ENCODE measurements at places on chromosomes 6 and 20.

DNA sequence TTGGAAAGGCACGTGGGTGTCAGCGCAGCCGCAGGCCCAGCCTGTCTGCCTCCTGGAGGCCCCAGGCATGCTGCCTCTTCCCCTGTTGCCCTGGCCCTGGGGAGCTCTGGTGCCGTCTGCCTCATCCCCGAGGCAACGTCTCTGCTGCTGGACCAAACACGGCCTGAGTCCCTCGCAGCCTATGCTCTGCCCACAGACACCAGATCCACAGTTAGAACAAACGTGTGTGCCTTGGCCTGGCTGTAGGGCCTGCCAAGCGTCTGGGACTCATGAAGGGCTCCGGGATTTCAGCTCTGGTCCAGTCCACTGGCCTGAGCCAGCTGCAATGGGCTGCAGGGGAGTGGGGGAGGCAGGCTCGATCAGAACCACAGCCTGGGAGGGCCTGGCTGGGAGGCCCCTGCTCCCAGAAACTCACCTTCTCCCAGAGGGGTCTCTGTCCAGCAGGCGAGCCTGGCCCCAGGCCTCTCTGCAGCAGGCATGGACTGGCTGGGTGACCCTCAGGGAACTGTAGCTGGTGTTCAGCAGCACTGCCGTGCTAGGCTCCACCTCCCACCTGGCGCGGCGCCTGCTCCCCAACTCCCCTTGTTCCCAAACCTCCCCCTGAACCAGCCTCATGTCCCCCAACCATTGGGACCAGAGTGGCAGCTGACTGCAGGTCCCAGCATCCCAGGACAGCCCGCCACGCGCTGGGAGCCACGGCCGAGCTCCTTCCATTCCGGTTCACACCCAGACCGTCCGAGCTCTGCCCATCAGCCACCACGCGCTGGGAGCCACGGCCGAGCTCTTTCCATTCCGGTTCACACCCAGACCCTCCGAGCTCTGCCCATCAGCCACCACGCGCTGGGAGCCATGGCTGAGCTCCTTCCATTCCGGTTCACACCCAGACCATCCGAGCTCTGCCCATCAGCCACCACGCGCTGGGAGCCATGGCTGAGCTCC, 197.0 kb downstream of the DLL1 start:
- DNase-seq = no peak

- no peak for DNase-seq
These were observed 740.8 kb downstream of the PHF3 start for GRCh38 chr6:64376394-64376793.

DNA sequence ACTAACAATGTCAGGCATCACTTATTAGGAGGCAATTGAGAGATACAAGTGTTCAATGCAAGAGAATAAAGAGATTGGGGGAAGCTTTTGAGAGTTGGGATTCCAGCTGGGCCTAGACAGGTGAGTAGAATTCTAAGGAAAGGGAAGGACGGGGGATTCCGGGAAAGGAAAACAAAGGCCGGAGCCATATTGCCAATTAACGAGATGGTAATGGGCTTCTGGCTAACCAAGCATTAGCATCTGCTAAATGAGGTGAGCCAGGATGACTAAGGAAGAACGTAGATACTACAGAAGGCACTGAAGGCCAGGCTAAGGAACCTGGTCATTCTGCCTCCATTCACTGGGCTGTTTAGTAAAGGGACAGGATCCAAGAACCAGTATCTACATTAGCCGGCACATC, 10.5 kb downstream of the FYN start:
- DNase-seq = no peak

DNA sequence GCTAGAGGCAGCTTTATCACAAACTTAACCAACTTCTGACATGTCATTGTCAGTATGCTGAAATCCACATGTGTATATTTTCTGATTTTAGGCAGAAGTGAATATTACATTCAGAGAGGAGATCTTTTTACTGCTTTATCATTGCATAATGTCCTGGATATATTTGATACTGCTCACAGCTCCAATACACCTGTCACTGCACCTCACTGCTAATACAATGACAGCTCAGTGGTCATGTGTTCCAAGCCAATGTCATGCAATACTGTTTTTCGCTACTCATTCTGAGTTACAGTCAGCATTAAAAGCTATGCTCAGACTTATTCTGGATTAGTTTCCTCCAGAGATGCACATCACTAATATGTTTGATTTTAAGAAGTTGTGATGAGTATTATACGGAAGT, 1604.6 kb downstream of the HACE1 start:
- no peak for DNase-seq

GRCh38 chr6:1028723-1029122, 283.2 kb upstream of the FOXQ1 start:
- no peak for DNase-seq

DNA sequence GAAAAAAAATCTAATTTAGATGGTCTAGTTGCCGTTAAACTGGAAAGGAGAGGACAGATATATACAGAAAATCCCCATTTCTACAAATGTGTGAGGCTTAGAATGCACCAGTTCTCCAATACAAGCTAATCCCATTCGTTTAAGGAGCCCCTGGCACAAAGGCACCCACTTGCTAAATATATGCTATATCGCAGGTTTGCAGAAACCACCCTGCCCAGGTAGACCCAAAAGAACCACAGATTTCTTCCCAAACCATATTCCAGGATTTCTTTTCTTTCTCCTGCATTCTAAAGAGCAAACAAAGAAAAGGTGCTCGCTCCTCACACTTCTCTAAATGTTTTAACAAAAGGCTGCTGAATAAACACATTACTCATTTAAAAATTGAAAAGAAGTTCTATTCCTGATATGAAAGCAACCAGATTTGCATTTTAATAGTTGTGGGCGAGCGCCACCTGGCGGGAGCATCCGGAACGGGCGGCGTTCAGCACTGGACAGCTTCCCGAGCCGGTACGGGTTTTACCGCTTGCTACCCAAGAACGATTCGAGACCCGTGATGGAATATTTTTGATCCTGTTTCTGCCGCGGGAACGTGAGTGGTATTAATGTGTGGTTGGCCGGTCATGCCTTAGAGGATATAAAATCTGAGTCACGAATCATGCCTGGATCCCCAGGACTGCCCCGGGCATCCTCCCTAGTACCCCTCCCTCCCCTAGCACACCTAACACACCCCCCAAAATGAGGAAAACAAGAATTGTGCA, 2.1 kb downstream of the PTPRT start:
- DNase-seq = peak; percentile 59

GRCh38 chr6:134938896-134939295, 11.0 kb downstream of the ALDH8A1 start:
- no peak for DNase-seq

DNA sequence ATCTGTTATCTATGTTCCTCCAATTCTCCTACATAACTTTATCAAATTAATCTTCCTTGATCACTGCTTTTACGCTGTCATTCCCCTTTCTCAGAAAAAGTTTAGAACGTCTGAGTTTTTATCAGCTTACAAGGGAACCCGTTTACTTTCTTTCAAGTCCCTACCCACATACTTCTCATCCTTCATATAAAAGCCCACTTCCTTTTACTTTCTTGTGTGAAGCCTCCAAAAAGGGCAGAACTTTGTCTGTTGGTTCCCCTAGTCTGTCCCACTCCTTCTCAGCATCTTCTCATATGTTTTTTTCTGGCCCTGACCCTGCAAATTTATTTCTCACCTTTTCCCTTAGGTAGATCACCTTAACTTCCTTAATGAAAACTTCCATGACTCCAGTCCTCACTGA, 106.1 kb downstream of the TFAP2B start:
- DNase-seq = no peak

DNA sequence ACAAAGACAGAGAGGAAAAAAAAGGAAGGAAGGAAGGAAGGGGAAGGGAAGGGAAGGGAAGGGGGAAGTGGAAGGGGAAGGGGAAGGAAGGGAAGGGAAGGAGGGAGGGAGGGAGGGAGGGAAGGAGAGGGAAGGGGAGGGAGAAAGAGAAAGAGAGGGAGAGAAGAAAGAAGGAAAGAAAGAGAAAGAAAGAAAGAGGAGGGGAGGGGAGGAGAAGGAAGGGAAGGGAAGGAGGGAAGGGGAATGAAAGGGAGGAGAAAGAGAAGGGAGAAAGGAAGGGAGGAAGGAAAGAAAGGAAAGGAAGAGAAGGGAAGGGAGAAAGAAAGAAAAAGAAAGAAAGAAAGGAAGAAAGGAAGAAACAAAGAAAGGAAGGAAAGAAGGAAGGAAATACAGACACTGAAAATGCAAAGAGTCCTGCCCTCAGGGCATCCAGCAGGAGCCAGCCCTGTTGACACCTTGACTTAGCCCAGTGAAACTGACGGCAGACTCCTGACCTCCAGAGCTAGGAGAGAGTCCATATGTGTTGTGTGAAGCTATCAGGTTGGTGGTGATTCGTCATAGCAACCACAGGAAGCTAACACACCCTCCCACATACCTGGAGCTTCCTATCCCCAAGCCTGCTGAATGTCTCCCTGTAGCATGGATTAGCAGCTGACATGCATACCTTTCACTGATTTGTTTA, 58.7 kb upstream of the SULF2 start:
- no peak for DNase-seq

DNA sequence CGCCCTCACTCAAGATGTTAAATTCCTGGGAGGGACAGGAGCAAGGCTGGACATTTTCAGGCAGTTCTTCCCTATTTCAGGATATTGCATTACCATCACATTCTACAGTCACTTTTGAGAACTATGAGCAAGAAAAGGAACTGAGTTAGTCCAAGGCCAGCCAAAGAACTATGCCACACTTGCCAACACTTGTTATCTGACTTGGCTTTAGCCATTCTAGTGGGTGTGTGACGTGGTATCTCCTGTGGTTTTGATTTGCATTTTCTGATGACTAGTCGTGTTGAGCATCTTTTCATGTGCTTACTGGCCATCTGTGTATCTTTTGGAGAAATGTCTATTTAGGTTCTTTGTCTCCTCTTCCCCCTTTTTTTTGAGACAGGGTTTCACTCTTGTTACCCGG, 12.0 kb downstream of the XRN2 start:
- no peak for DNase-seq

All from D721Med (cell line).